ENCODE measurements at places on chromosomes 5 and 9.

- no peaks in the 10 kb centered on the region for H3K36me3 ChIP-seq
- no peak overlapping the region for H3K27ac ChIP-seq
- no peak overlapping the region for H3K4me3 ChIP-seq
- no peak for DNase-seq
Measured at GRCh38 chr5:108420158-108420557, 38.3 kb upstream of the FBXL17 start.

- H3K27ac ChIP-seq, result no peak overlapping the region
- DNase-seq, result no peak
- H3K4me3 ChIP-seq, result no peak overlapping the region
- H3K36me3 ChIP-seq, result no peaks in the 10 kb centered on the region
- no peaks in the 10 kb centered on the region for H3K4me1 ChIP-seq
Measured at GRCh38 chr9:99680191-99680590, 141.5 kb upstream of the NR4A3 start.

- H3K4me1 ChIP-seq, result no peaks in the 10 kb centered on the region
- H3K4me3 ChIP-seq, result no peak overlapping the region
- H3K36me3 ChIP-seq, result no peaks in the 10 kb centered on the region
- H3K27me3 ChIP-seq, result no peaks in the 10 kb centered on the region
- DNase-seq, result no peak
- no peak overlapping the region for H3K27ac ChIP-seq
Measured at GRCh38 chr9:15461601-15462000, 38.9 kb downstream of the SNAPC3 start.

GRCh38 chr5:170497311-170498038 lies 6.3 kb upstream of the KCNIP1 start:
- no peak overlapping the region for H3K27ac ChIP-seq
- H3K27me3 ChIP-seq, result no peaks in the 10 kb centered on the region
- no peak overlapping the region for H3K4me3 ChIP-seq
- no peaks in the 10 kb centered on the region for H3K36me3 ChIP-seq
- H3K4me1 ChIP-seq, result peaks cover 12% of the 10 kb centered on the region
- no peak for DNase-seq

DNA sequence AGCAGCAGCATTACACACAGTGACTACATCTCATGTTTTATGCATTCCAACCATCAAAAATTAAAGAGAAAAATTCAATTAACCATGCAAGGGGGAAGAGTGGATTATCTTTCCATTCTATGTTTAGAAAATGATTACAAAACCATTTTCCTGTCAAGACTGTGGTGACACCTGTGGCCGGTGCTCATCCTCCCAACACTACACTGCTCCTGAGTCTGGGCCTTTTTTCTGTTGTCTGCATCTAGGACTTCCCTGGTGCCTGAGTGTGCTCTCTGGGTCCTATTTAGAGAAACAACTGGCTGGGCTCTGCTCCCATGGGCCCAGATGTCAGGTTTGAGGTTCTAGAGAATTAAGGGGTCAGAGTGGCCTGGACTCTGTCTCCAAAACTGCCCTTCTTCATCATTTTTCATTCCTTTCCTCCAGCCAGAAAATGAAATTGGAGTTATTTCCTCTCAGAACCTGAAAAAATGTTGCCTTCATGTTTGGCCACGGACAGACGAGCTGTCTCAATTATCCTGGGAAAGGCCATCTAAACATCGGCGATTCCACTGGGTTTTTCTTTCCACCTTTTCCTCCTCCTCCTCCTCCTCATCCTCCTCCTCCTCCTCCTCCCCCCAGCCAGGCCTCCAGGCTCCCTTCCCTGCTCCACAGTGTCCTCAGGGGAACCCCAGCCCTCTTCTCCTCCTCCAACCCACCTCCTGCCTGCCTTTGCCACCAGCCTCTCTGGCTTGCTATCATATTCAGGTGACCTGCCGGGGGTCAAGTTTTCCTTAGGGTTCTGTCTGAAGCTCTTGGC lies 11.4 kb upstream of the ARSI start:
- H3K27me3 ChIP-seq, result no peaks in the 10 kb centered on the region
- no peaks in the 10 kb centered on the region for H3K36me3 ChIP-seq
- no peak overlapping the region for H3K4me3 ChIP-seq
- H3K4me1 ChIP-seq, result peaks cover 15% of the 10 kb centered on the region
- H3K27ac ChIP-seq, result no peak overlapping the region
- no peak for DNase-seq

DNA sequence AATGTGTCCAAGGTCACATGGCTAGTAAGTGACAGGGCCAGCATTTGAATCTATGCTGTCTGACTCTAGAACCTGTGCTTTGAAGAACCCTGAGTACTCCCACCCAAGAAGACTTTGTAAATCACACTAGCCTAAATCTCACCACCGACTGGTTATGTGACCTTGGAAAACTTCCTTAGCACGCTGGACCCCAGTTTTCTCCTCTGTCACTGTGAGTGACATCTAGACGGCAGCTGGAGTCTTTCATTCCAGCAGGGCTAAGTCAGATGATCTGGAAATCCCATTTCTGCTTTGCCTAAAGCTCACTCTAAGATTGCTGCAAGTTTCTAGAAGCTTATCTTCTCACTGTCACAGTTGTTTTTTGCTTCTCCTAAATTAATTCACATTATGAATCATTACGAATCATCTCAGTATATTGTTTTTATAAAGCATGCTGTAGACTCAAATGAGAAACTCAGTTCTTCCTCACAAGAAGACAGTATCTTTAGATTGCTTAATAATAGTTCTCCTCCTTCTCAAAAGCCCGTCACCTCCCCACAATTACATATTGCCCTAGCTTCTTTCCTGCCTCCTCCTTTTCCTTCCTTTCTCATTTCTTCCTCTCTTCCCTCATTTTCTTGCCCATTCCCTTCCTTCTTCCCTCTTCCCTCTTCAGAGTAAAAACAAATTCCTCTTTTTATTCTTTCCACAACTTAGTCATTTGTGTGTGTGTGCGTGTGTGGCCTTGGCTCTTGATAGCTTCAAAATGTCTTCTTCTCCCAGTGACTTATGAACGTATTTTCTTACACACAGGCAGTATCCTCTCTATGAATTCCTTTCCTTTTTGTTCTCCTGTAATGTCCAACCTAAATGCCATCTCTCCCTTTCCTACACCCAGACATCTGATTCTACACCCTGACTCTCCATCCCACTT lies 16.8 kb downstream of the ALDOB start:
- no peaks in the 10 kb centered on the region for H3K27me3 ChIP-seq
- no peak overlapping the region for H3K27ac ChIP-seq
- H3K4me1 ChIP-seq, result peaks cover 10% of the 10 kb centered on the region

GRCh38 chr9:87080512-87081264 lies 133.4 kb upstream of the GAS1 start:
- no peak overlapping the region for H3K4me3 ChIP-seq
- H3K36me3 ChIP-seq, result no peaks in the 10 kb centered on the region
- no peaks in the 10 kb centered on the region for H3K4me1 ChIP-seq
- H3K27ac ChIP-seq, result no peak overlapping the region
- no peaks in the 10 kb centered on the region for H3K27me3 ChIP-seq

Measured in Caco-2 (cell line).